ENCODE measurements at places on chromosomes 3 and 15. TPM values are rescaled to one million over a fixed set of nuclear protein-coding genes. Genes with fewer than 3 reads are reported as not detected.

The EXD1 gene
- not detected for total RNA-seq

The RAB6B gene
- total RNA-seq, result 2.6 TPM

The ALDH1A2 gene
- total RNA-seq, result 2.6 TPM

The DNASE1L3 gene
- not detected for total RNA-seq

Data from activated T-cell treated with anti-CD3 and anti-CD28 coated beads, Interleukin-2, amount 50 U/mL, for 72 hours (primary cell).